ENCODE measurements at places on chromosomes 3 and 15.

- DNase-seq, result no peak
Observed at GRCh38 chr15:63306492-63307073, 29.2 kb downstream of the APH1B start.

GRCh38 chr3:127606981-127607595 is 8.9 kb downstream of the MCM2 start:
- no peak for DNase-seq

- DNase-seq, result no peak
Observed at GRCh38 chr15:96053031-96053780, 277.3 kb upstream of the NR2F2 start.

DNA sequence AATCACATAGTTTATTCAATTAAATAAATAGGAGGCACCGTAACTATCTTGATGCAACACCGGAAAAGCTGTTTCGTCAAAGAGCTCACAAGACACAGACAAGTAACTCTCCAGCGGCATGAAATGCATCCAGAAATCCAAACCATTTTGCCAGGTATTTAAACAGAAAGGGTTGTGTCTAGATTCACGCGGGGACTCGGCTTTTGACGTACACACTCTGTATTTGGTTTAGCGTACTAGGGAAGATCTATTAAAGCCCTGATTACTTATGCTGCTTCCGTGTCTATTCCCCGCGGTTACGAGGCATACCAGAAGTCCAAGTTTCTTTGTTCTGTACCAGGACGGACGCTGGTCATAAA is 718 bp downstream of the BNIP2 start:
- DNase-seq, result no peak

DNA sequence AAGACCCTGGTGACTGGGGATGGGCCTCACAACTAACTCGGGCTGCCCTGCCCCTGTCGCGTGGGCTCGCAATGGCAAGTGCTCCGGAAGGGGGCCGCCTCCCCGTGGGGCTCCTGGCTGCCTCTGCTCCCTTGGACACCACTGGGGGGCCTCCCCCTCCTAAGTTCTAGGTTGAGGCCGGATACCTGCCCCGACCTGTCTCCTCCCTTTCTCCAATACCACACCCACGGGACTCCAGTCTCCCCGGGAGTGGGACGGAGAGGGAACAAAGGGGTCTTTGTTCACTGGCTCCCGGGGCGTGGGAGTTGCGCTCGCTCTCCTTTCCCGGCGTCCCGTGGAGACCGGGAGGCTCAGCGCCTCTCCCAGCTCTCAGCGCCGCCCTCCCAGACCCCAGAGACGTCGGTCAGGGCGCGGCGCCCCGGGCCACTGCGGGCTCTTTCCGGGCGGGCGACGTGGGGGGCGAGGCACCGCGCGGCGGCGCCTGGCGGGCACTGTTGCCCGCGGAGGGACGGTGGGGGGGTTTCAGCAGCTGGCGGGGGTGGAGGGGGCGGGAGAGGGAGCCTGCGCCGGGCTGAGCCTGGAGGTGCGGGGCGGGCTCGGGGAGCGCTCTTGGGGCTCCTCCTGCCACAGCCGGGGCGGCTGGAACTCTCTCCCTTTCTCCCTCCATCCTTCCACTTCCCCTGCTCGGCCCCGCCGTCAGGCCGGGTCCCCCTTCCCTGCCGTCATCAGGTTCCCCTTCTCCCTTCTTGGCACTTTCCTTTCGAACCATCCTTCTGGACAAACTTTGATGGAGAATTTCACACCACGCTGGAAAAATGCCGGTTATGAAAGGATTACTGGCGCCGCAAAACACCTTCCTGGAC is at the start of gene KCNH8:
Gene KCNH8, plus strand, starts transcription at position 606 of the 863 bp plus-strand sequence. Its CDS starts 210 bp downstream, at position 816.
- DNase-seq, result no peak

GRCh38 chr3:134340362-134340981 is 33.8 kb downstream of the AMOTL2 start:
- no peak for DNase-seq

DNA sequence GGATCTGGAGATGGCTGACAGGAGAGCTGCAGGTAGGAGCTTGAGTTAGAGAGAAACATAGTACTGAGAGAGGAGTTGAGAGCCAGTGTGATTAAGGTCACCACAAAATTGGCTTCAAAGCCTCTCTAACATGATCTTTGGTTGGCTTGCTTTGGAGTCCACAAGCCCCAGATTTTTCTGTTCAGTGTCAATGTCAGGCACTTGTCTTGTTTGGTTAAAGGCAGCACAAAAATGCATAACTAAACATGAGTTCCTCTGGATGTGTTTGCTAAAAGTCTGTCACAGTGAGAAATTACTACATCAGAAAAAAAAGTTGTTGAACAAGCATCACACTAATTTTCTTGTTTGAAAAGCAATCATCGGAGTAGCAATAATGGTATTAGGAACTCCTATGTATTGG is 440.5 kb downstream of the NTRK3 start:
- no peak for DNase-seq

GRCh38 chr3:186247821-186248814 is 113.9 kb downstream of the DGKG start:
- DNase-seq, result no peak

- no peak for DNase-seq
Observed at GRCh38 chr15:100844167-100844566, 35.5 kb upstream of the ALDH1A3 start.

DNA sequence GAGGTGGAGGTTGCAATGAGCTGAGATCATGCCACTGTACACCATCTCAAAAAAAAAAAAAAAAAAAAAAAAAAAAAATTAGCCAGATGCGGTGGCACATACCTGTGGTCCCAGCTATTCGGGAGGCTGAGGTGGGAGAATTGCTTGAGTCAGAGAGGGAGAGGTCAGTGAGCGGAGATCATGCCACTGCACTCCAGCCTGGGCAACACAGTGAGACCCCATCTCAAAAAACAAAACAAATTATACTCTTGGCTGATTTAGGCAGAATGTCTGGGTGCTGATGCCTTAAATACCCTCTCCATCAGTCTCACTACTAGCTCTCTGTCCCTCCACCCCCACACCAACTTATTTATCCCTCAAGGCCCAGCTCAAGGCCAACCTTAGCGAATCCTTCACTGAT is 14.0 kb downstream of the UBR1 start:
- DNase-seq, result no peak
